Cortex of kidney (tissue), 1 donor: ENCODE measurements at places on chromosomes 11 and 22.

DNA sequence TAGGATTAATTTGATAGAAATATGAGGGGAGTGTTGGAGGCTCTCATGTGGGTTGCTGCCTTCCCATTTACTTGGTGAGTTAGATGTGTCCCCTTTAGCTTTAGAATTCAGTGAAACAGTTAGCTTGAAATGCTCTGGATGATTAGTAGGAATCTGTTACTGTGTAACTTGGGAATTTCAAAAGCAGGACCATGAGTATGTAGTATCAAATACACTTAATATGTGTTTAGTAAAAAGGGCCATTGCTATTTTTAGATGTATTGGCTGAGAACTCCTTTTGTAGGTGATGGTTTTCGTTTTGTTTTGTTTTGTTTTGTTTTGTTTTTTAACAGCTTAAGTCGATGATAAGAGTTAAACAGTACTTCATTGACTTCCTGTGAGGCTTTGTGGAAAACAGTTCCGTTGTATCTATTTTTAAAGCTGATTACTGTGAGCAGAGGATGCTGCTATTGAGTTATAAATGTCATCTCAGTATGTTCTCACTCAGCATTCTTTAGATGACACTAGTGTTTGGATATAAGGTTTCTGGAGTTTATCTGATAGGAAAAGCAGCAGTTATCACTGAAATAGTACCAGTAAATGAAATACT is 53.5 kb downstream of the MCAM start:
- DNase-seq = no peak

- DNase-seq = no peak
Observed at GRCh38 chr11:134592391-134592990, 180.4 kb upstream of the B3GAT1 start.

GRCh38 chr11:110317516-110317932 is 21.1 kb upstream of the RDX start:
- DNase-seq = no peak

- DNase-seq = no peak
Observed at GRCh38 chr22:25404928-25405816, 159.3 kb upstream of the GRK3 start.

- no peak for DNase-seq
Observed at GRCh38 chr11:69546735-69547370, 65.4 kb downstream of the LINC01488 start.

DNA sequence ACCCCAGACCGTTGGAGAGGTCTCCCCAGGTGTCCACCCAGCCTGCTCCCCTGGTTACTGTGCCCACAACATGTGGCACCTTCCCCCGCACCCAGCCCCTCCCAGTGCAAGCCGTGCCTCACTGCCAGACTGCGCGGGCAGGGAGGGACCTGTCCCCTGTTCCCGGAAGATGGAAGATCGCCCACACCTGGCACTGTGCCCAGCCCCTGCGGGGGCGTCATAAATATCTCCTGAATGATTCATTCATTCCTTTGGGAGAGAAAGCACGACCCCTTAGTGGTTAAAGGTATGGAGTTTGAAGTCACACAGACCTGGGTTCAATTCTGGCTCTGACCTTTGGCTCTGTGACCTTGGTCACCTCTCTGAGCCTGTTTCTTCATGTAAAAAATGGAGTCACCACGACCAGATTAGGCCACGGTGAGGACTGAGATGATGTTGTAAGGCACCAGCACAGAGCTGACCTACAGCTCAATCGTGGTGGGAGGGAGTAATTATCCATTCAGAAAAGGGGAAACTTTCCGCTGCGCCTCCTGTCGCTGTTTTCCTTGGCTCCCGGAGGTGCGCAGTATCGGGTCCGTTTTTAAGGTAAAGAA is 497 bp upstream of the SYT12 start:
- no peak for DNase-seq

DNA sequence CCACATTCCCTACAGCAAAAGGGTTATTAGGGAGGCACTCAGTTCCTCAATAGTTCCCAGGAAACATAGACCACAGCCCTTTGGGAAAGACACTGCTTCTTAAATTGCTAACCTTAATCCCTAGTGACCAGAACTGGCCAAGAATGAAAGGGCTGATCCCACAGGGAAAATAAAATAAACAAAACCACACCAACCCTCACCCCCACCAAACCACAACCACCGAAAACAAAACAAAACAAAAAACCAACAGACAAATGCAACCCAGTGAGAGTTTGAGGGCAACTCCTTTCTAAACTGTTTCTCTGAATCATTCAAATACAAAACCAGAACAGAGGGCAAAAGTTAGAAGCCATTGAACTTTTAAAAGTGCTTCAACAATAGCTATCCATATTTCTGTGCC is 57.2 kb downstream of the NAV2 start:
- DNase-seq = no peak

DNA sequence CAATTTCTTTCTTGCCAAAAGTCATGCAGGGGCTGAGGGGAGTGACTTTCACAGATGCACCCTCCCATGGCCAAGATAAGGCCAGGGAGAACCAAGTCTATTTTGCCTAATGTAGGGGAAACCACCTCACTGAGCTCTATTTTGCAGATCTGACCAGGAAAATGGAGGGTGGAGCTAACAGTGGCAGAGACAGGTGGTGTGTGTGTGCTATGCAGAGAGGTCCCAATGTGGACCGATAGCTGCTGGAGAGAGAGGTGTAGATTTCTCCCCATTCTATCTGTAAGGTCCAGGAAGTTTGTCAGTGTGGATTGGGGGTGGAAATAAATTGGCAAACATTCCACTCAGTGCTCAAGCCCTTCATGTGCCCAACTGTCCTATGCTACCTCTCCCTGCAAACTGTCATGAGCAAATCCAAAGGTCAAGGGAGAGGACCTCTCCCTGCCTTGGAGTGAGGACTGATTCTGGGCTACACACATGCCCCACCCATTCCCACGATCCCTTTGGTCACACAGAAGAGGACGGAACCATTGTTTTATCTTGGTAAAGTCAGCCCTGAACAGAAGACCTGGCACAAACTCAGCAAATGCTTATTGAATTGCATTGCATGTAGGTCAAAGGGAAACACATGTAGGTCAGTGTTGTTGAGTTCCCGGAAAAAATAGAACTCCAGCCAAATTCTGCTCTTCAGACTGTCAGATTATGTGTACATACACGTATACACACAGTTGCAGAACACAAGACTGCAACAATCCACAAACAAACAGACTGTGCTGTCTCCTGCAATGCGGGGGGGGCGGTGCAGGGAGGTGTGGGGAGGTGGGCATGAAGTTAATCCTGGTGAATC is 65.9 kb downstream of the C11orf58 start:
- no peak for DNase-seq

- no peak for DNase-seq
Observed at GRCh38 chr11:114084414-114084813, 24.9 kb downstream of the ZBTB16 start.

DNA sequence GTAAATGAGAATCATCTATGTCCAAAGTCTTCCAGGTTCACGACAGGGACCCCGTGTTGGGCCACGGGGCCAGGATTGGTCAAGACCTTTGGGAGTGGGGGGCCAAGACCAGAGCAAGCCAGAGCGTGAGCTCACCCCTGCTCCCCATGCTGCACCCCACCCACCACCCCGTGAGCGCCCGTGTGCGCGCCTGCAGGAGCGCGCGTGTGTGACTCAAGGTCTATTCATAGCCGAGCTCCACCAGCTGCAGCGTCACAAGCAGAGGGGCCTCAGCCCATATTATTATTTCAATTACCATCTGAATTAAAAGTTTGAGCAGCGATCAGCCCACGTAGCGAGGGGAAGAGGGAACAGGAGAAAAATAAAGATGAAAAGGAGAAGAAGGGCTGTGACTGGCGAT is 5.2 kb downstream of the KCNJ4 start:
- DNase-seq = no peak

DNA sequence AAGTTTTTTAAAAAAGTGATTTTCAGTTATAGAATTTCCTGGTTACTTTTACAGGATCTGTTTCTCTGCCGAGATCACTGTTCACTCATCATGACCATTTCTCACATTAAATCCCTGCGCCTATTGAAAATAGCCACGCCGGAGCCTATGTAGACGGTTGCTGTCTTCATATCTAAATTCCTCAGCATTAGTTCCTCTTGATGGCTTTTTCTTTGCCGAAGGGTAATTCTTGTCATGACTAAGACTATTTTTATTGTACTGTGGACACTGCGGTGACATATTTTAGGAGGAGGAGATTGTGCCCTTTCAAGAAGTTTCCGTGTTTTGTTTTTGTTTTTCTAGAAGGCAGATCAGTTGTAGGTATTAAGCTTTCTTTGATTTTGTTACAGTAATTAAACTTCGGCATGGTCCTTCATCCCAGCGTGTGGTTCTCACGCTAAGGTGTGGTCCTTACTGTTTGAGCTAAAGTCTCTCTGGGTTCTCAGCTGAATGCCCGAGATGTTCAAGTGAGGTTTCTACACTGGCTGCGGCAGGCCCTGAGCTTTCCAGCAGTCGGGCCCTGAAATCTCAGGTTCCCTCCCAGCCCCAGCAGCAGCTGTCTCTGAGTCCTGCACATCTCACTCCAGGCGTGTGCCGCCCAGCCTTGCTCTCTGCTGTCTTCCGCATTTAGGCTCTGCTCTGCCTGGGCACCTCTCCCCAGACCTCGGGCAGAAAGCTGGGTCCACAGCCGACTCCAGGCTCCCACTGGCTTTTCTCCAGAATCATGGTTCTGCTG is 1110.5 kb downstream of the TBC1D22A start:
- DNase-seq = no peak

- no peak for DNase-seq
Observed at GRCh38 chr11:133388975-133389568, 143.2 kb downstream of the OPCML start.

DNA sequence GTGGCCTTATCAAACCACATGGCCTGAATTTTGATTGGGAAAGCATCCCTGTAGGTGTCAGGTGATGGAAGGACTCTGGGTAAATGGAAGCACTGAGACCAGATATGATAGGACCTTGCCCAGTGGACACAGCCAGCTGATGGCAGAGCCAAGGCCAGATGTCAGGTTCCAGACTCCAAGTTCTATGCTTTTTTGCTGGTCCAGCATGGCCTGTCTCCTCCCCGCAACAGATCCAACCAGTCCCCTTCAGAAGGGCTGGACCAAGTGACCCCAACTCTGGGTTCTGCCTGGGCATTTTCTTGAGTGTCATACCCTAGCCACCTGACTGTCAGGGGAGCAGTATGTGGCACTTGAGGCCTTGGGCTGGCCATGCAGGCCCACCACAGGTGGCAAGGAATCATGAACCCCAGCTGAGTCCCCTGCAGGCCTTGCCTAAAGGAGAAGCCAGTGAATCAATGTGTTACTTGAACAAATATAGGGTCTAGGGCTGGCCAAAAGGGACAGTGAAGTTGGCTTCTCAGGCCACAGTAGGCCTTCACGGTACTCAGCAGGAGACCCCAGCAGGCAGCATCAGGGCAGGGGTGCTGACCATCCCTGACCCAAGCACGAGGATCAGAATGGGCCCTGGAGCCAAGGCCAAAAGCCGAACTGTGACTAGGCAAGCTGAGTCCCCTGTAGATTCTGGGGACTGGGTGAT is 27.1 kb downstream of the KCNQ1OT1 start:
- DNase-seq = no peak

DNA sequence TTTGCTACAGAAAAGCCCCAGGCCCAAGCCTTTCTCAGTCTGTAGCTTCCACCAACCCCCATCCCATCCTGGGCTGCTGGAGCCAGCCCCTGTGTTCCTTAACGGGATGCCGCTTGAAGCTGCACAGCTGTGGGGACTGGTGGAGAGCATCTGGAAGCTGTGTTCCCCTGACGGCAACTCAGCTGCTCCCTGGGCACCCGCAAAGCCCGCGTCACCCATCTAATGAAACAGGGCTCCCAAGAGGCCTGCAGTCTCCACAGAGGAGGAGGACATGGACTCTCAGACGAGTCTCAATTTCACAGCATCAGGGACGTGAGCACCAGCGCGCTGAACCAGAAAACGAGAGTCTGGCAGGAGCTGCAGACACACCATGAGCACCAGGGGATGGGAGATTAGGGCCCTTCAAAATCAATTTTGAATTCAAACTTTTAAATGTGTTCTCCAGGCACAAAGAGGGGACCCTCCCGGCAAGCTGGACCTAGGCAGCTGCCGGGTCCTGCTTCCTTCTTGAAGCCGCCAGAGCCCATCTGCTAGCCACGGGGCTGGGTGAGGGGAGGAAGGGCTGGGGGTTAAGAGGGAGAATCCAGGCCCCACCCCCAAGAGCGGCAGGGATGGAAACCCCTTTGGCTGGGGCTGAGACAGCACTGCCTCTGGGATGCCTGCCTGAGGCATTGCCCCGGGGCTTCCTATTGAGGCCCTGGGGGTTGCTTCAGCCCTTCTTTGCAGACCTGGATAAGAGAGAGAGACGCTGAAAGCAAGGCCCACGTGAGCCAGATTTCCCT is 21.0 kb downstream of the LMO1 start:
- DNase-seq = no peak

DNA sequence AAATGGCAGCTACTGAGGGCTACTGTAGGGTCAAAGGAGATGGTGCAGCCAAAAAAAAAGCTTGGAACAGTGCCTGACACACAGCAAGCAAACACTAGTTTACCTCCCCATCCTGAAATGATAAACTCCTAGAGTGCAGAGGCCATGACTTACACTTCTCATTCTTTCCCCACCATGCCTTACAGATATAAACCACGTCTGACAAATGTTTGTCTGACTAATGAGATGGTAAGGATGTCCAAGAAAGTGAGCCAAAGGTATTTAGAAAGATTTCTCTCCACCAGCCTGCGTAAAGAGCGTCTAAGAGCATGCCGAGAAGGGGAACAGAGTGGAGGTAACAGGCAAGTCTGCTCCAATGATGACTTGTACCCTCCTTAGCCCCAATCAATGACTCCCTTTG is 99.0 kb downstream of the LARGE1 start:
- no peak for DNase-seq

- no peak for DNase-seq
Observed at GRCh38 chr11:44351006-44351660, 41.2 kb upstream of the ALX4 start.

GRCh38 chr11:47572715-47573255 is 6.0 kb downstream of the KBTBD4 start:
- no peak for DNase-seq

GRCh38 chr11:73804712-73805111 is 17.0 kb downstream of the MRPL48 start:
- no peak for DNase-seq

GRCh38 chr11:75073459-75074190 is 23.1 kb downstream of the OR2AT4 start:
- no peak for DNase-seq

DNA sequence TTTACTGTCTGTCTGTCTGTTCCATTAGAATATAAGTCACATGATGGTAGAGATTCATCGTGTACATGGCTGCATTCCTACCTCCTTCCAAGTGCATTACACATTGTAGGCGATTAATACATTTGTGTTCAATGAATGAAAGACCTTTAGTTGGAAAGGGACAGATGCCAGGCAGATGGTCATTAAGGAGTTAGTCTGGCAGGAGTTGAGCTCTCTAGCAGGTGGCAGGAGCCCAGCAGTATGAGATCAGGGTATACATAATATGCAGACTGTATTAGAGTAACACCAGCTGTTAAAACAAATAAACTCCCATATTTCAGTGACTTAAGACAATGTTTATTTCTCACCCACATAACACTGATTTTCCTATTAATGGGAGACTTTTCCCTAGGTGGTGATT is 147.7 kb upstream of the LARGE1 start:
- no peak for DNase-seq

DNA sequence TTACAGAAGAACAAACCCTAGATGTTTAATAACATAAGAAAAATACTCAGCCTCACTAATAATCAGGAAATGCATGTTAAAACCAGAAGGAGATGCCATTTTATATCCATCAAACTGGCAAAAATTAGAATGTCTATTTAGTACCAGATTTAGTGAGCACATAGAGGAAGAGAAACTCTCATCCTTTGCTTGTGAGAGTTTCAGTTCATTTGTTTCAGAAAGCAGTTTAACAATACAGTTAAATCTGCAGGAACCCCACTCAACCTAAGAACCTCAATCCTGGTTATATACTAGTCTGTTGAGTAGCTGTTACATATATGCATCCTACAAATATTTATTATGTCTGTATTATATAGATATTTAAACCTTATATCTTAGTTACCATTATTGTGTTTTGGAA is 172.6 kb downstream of the WNT11 start:
- no peak for DNase-seq
